ENCODE measurements at places on chromosomes 13 and 19.
A peak's percentile ranks its signal among the peaks of the same experiment; 100 is the strongest.

GRCh38 chr19:14248578-14249011 lies 42.6 kb upstream of the ADGRL1 start:
- peak; percentile 88 for DNase-seq

GRCh38 chr13:46374710-46375109 lies 12.3 kb downstream of the RUBCNL start:
- no peak for DNase-seq

- no peak for DNase-seq
Observed at GRCh38 chr13:81275666-81276258, 934.8 kb upstream of the SPRY2 start.

- DNase-seq, result peak; percentile 66
Observed at GRCh38 chr13:76884186-76884906, 1.9 kb downstream of the KCTD12 start.

DNA sequence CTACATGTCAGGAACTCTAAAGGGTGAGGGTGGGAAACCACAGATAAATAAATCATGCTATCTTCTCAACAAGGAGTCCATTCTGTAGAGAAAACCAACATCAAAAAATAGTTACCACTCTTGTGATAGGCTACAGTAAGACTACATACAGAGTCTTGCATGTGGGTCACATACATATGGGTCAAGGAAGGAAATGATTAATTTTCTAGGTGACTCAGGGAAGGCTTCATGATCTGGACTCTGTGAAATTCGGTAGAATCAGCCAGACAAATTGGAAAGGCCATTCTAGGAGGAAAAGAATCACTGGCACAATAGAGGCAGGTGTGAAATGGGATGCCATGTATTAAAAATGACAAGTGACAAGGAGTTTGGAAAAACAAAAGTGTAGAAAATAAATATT lies 638.9 kb downstream of the LIG4 start:
- no peak for DNase-seq

DNA sequence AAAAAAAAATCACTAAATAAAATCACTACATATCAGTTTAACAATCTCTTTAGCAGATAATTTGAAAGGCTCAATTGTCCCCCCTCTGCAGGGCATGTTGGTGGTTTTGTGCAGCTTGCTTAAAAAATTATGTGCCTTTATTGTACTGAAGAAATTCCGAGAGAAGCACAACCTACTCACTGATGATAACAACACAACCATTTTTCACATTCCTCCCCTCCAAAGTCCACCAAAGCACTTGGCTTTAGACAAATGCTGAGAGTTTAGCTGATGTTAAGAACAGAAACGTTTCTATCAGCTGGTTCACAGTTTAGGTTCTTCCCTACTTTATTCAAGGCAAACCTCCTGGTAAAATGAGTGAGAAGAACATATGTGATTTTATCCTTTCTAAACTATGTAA lies 923 bp downstream of the DOCK9 start:
- peak; percentile 33 for DNase-seq

DNA sequence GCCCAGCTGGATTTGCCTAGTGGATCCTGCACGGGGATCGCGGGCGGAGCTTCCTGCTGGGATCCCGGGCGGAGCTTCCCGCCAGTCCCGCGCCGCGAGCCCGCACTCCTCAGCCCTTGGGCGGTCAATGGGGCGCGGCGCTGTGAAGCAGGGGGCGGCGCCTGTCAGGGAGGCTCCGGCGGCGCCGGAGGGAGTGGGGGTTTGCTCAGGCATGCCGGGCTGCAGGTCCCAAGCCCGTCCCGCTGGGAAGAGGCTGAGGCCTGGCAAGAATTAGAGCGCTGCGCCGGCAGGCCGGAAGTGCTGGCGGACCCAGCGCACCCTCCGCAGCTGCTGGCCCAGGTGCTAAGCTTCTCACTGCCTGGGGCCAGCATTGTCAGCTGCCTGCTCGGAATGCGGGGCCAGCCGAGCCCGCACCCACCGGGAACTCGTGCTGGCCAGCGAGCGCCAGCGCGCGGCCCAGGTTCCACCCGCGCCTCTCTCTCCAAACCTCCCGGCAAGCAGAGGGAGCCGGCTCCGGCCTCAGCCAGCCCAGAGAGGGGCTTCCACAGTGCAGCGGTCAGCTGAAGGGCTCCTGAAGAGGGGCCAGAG lies 119.6 kb downstream of the PRR20E start:
- DNase-seq, result no peak

GRCh38 chr13:107585469-107586180 lies 629.7 kb downstream of the LIG4 start:
- DNase-seq, result no peak

GRCh38 chr13:106867249-106867648 lies 299.3 kb upstream of the ARGLU1 start:
- DNase-seq, result peak; percentile 22

GRCh38 chr13:26601669-26602068 lies 44.2 kb downstream of the WASF3 start:
- DNase-seq, result no peak

GRCh38 chr13:62246581-62246980 lies 830.9 kb upstream of the PCDH20 start:
- no peak for DNase-seq

DNA sequence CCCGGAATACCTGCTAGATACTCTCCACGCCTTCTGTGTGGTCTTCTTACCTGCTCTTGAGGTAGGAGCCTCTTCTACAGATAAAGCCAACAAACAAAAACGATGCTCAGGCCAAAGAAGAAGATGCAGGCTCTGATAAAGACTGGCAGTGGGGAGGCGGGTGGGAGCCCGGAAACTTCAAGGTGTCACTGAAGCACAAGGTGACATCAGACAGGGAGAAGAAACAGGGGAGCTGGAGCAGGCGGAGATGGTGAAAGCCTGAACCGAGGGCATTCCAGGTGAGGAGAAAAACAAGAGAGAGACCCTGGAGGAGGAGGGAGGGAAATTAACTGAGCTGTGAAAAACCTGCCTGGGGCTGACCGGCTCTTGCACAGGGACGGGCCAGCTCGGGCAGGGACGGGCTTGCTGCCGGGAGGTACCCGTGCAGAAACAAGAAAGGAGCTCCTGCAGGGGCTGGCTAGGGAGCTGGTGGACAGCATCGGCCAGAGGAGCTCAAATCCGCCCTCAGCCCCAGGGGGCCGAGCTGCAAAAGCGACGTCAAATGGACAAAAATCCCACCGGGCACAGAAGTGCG lies 19.0 kb downstream of the GNG7 start:
- DNase-seq, result no peak

DNA sequence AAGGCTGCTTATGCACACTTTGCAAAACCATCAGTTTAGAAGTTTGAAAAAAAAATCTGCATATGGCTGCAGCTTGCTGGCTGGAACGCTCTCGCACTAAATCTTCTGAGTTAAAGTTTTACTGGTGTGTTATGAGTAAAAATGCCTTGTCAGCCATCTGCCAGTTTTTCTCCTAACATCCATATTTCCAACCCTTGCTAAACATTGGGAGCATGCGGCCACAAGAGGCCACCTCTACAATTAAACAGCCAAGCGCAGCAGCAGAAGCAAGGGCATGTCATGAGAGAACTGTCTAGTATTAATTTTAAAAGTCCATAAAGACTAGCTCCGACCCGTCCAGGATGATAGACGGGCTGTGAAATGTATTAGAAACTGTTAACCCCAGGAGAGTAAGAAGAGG lies 248.3 kb downstream of the TSHZ3 start:
- no peak for DNase-seq

DNA sequence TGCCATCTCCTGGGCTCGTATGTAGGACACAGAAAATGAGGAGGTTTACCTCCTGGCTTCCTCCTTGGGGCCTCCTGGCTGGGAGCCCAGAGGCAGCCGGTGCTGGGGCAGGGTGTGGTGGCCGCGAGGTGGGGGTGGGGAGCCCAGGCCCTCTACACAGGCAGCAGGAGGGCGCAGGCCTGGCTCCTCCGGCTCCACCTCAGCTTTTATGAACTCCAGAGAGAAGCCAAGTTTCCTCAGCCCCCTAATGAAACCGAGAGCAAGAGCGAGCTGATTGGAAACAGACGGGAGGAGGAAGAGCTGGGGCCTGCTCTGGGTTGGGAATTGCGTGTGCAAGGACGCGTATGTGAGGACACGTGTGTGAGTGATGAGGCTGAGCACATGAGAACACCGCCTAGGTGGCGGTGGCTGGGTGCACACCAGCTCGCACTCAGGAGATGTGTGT lies 23.1 kb downstream of the LYL1 start:
- DNase-seq, result peak; percentile 77

DNA sequence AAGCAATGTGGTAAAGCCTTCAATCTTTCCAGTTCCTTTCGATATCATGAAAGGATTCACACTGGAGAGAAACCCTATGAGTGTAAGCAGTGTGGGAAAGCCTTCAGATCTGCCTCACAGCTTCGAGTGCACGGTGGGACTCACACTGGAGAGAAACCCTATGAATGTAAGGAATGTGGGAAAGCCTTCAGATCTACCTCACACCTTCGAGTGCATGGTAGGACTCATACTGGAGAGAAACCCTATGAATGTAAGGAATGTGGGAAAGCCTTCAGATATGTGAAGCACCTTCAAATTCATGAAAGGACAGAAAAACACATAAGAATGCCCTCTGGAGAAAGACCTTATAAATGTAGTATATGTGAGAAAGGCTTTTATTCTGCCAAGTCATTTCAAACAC lies 15.6 kb upstream of the ZNF763 start:
- DNase-seq, result no peak

- no peak for DNase-seq
Observed at GRCh38 chr13:38440666-38441065, 91.0 kb downstream of the UFM1 start.

DNA sequence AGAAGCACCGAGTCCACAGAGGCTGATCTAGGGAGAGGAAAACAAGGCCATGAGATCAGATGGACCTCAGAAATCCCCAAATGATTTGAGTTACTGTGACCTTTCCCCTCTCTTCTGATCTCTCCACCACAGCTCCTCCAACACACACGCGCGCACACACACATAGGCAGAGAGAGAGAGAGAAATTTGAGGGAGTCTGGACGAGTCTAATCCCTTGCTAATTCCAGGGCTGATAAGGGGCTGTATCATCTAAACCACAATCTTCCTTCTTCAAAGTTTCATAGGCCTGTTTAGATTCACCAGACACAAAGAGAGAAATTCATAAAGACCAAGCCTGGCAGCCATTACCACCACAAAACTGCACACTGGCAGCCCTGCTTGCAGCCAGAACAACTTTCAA lies 8.6 kb downstream of the ZFP82 start:
- no peak for DNase-seq

DNA sequence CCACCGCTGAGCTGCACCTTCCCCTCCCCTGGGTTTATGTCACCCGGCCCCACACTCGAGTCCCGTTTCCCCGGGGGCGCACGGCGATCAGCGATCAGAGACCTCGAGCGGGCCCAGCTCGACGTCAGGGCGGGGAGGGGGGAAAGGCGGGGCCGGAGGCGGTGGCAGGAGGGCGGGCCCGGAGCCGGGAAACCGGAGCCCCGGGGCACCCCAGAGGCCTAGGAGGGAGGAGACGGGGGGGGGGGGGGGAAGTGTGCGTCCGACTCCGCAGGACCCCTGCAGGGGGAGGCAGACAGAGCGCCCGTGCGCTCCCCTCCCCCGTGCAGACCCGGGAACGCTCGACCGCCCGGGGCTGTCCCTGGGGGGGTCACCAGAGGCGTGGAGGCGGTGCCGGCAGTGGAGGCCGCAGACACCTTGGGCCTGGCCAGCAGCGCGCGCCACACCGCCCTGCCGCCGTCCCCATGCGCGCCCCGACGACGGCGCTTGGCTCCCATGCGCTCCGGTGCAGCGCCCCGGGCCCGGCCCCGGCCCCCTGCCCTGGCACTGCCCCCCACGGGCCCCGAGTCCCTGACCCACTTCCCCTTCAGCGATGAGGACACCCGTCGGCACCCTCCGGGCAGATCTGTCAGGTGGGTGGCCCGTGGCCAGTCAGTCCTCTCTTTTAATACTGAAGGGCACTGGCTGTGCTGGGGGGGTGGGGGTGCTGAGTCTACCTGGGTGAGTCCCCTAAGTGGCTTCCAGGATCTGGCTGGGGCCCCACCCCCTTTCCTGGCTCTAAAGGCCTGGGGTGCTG lies 11.8 kb downstream of the PDE4A start:
- no peak for DNase-seq

- DNase-seq, result no peak
Observed at GRCh38 chr13:98222816-98223215, 45.7 kb upstream of the RNF113B start.
